GM13977 (cell line): ENCODE measurements at places on chromosomes 16 and 17.

- DNase-seq, result no peak
These were observed 5.7 kb downstream of the LLGL1 start for GRCh38 chr17:18231164-18231563.

- DNase-seq, result no peak
These were observed 2.5 kb upstream of the MAP3K14 start for GRCh38 chr17:45319239-45319703.

GRCh38 chr17:56786989-56787482 is 46.7 kb downstream of the C17orf67 start:
- no peak for DNase-seq

DNA sequence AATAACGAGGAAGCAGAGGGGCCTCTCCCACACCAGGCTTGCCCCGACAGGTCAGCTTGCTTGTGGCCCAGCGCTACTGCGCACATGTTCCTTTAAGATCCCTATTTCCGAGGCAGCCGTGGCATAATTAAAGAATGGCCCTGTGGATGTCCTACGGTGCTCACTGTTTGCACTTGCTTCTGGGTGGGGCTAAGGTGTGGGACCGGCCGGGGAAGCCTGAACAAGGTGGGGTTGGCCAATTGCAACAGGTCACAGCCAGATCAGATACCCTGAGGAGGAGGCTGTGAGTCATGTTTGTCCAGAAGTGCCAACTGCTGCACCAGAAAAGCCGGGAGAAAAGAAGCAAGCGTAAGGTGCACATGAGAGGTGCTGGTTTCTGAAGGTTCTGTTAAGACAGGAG is 158.5 kb upstream of the CACNG5 start:
- no peak for DNase-seq

DNA sequence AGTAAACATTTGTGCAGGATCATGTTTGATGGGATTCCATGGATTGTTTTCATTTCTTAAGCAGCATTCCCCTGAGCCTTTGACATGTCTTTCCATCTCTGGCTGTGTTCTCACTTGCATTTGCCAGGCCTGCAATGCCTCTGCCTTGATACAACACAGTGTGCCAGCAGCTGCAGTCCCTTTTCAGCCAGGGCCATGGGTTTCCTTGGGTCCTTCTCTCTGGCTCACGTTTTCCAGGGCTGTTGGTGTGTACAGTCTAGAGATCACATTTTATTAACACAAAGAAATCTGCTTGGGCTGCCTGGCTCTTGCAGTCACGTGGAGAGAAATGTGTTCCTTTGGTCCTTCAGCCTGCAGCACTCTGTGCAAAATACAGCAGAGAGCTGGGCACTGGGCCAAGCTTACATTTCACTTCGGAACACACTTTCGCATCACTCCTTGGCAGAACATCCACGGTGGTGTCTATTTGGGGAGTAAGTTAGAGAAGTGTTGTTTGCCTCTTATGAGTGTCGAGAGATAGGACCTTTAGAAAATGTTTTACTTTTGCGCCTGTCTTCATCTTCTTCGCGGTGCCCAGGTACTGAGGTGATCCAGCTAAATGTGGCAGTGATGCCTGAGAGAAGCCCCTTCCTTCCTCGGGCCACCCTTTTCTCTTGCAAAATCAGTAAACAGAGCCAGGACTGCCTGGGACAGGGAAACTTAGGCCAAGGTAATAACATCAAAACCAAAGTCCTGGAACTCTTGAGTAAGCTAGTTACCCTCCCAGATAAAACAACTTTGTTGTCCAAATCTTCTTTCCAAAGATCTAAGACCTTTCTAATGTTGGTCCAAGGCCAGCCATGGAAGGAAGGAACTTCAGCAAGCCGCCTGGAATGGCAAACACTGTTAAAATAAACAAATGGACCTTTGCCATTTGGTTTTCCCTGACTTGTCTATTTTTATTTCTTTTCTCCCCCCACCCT is 20.9 kb downstream of the HLF start:
- no peak for DNase-seq
